ENCODE measurements at places on chromosomes 2 and 18.

DNA sequence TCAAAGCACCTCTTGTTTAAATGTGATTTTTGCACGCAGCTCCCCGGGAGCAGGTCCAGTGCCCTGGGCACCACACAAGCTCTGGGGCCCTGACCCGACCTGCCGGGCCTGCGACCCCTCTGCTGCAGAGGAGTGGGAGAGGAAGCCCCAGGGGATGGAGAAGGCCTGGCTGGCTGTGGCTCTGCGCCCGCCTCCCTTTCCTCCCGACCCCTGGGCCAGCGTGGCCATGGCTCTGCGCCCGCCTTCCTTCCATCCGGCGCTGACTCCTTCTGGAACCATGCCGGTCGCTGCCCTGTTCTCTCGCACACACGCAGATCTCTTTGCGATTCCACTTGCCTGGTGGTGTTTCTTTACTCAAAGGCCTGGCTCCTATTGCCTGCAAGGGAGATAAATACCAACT, 166.5 kb upstream of the SALL3 start:
- DNase-seq: no peak

- DNase-seq: peak; percentile 10
These were observed 27.2 kb downstream of the EIF2AK3 start for GRCh38 chr2:88600038-88600465.

DNA sequence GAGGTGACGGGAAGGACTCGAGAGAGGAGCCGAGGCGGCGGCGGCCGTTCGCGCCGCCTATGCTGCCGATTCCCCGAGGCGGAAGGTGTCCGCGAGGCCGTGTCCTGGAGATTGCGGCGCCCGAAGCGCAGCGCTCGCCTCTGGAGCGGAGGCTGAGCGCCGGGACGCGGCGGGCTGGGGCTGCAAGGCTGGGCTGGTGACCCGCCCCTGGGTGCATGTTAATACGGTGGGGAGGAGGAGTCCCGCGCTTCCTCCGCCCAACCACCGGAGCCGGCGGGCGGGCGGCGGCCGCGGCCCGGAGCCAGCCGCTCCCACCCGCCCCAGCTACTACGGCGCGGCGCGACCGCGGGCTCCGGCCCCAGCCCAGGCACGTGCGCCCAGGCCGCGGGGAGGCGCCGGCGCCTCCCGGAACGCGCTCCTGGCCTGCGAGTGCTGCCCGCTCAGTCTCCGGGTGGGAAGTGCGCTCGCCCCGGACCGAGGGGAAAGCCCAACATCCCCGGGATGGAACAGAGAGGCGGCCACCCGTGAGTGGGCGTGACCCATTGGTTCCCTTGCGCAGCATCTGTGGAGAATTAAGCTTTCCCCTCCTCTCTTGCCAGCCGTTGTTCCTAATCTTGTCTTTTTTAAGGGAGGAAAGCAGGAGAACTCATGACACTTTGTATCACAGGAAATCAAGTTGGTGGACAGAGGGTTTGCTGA, at the start of gene DLGAP1:
DLGAP1 (minus strand) TSS at position 195 of the 699 bp plus-strand sequence.
- DNase-seq: no peak

GRCh38 chr18:73509460-73509859, 638.2 kb downstream of the FBXO15 start:
- DNase-seq: no peak

GRCh38 chr2:234569776-234570430, 73.0 kb upstream of the ARL4C start:
- no peak for DNase-seq

DNA sequence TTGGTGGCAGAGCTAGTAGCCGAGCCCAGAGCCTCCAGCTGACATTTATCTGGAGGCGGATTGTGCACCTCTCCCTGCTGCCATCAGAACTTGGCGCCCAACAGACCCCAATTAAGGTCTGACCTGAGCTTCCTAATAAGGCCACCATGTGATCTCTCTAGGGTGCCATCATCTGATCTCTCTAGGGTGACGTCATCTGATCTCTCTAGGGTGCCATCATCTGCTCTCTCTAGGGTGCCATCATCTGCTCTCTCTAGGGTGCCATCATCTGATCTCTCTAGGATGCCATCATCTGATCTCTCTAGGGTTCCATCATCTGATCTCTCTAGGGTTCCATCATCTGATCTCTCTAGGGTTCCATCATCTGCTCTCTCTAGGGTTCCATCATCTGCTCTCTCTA, 6.2 kb downstream of the KCNF1 start:
- DNase-seq: no peak

DNA sequence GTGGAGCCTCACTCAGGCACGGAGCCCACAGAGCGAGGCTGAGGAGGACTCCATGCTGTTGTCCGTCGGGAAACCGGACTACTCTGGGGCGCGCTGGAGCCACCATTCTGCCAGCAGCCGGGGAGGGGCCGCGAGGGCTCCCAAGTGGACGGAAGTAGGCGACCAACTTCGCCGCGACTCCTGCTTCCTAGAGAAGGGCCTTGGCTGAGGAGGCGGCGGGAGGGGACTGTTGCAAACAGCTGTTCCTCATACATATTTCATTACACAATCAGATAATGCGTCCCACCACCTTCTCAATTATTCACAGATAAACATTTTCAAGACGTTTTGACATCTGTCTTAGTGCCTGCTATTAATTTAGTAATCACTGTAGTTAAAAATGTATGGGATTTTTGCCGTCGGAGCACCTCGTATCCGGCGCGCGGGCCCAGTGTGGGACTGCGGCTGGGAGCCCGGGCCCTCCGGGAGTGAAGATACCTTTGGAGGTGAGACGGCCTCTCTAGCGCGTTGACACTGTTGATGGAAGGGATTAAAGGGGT, 11.7 kb upstream of the SIX3 start:
- DNase-seq: no peak

DNA sequence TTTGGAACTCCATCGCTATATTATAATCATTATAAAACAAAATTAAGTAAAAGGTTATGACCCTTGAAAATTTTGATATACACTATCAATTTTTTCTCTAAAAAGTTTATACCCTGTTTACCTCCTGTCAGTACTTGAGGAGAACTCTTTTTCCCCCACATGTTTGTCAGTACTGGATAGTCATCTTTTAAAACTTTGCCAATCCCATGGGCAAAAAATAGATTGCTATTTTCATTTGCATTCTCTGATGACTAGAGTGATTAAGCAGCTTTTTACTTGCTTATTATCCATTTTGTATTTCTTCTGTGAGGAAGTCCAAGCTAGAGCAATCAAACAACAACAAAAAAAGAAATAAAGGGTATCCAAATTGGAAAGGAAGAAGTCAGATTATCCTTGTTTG, 76.4 kb downstream of the DGKD start:
- no peak for DNase-seq

- no peak for DNase-seq
These were observed 306.7 kb upstream of the POU3F3 start for GRCh38 chr2:104547221-104547620.

- DNase-seq: no peak
These were observed 1.2 kb upstream of the ECEL1 start for GRCh38 chr2:232488721-232489300.

DNA sequence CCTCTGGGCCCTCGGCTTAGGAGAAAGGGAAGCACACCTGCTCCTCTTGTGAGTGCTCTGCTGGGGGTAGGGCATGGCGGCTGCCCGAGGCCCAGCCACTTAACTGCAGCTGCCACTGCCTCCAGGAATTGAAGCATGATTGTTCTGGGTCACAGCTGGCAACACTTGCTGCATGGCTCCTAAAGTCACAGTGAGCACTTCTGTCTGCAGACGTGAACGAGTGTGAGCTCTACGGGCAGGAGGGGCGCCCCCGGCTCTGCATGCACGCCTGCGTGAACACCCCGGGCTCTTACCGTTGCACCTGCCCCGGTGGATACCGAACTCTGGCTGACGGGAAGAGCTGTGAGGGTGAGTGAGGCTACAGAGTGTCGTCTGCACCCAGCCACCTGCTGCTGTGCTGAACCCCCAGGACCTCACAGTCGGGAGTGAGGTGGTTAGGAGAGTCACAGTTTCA, 44.4 kb downstream of the FBLN7 start:
- DNase-seq: peak; percentile 44

- no peak for DNase-seq
These were observed 12.9 kb downstream of the ID2 start for GRCh38 chr2:8694737-8695136.

DNA sequence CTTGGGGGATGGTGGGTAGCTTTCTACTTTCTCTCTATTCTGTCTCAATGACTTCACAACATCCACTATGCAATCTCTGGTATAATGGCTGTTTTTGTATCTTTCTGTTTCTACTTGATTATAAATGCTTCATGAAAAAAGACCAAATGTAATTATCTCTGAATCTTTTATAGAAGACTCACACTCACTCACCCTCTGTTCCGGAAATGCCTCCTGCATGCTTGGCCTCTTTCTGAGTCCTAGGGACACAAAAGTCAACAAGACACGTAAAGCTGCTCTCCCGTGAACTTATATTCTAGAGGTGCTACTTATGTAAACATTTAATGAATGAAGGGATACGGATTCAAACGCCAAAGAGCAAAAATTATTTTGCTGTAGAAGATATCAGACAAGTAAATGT, 502.2 kb upstream of the SOX11 start:
- DNase-seq: no peak

DNA sequence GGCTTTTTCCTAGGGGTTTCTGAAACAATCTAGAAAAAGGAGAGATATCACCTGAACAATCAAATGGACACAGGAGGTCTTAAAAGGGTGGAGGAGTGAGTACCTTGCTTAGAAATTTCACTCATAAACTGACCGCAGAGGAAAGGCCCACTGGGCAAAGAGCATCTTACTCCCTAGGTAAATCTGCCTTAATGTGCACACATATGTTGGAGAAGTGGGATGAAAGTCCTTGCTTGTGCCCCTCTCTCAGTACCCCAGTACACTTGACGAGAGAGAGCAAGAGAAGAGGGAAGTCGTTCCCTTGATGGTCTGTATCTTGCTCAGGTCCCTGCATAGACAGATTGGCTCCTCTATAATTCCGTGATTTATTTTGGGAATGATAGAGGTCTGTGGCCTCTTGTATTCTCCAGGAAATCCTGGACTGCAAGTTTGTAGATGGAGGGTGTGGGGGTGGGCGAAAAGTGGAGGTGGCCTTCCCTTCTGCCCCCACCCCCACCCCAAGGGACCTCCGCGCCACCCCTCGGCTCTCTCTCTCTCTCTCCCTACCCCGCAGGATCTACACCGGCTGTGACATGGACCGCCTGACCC, 6.8 kb downstream of the TBR1 start:
- no peak for DNase-seq

Data from stimulated activated CD4-positive, alpha-beta T cell treated with anti-CD3 and anti-CD28 coated beads, Interleukin-2, amount 100 ng/mL, for 48 hours (primary cell).